Stimulated activated effector memory CD8-positive, alpha-beta T cell treated with anti-CD3 and anti-CD28 coated beads, Interleukin-12 subunit alpha, Interleukin-12 subunit beta, amount 100 ng/mL, for 72 hours (primary cell): ENCODE measurements at places on chromosomes 3 and 15.

GRCh38 chr3:132164469-132165092 lies 129.8 kb upstream of the CPNE4 start:
- DNase-seq: no peak

- DNase-seq: no peak
Measured at GRCh38 chr3:187005827-187006481, 75.6 kb downstream of the ST6GAL1 start.

GRCh38 chr3:102511168-102511567 lies 76.4 kb downstream of the ZPLD1 start:
- DNase-seq: no peak

DNA sequence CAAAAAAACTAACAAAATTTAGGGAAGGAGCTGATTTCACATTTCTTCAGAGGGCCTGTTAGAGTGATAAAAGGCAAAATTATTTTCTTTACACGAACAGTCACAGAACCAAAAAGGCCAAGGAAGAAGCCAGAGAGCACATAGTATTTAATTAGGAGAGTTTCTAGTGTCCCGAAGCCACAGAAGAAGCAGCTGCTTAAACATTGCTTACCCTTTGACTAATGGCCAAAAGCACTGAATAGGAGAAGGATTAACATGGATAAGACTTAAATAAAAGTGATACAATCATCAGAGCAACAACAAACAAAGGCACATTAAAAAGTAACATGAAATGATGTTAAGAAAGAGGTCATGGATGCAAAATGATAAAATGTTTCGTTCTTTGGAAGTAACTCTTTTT lies 98.6 kb downstream of the CHL1 start:
- DNase-seq: no peak

- DNase-seq: no peak
Measured at GRCh38 chr3:151178208-151178845, 24.7 kb downstream of the GPR171 start.

DNA sequence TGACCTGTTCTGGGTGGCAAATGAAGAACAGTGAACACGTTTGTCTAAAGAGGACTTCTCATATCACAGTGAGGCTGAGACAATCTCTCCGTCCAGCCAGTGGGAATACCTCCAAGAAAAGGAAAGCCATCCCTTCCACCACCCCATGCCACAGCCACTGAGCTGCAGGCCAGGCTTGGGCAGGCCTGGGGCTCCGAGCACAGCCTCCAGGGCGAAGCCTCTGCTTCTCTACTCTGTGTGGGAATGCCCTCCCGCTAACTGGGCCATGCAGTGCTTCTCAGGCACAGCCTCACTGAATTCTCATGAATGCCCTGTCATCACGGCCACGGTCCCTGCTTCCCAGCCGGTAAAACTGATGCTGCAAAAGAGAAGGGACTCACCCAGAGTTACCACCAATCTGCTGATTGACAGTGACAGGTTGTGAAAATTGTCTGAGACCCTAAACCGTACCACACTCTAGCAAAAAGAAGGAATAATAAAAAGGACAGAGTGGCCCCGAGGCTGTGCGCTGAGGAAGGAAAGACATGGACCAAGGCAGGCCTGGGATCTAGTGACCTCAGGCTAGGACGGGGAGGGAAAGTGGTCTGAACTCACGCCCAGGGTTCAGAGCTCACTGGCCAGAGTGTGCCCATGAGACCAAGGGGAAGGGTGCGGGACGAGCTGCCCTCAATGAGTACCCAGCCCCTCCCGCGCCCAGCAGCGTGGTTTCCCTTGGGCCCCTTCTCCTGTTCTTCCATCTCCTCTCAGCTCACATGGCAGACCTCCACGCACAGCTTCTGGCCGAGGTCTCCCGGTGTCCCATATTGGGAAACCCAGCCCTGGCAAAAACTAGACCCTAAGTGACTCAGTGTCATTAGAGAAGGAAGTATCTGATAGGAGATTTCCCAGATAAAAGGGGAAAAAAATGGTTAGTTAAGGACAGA lies 52.8 kb downstream of the DHX30 start:
- DNase-seq: no peak
